ENCODE measurements at places on chromosomes 5 and 9.
A peak's percentile ranks its signal among the peaks of the same experiment; 100 is the strongest.

DNA sequence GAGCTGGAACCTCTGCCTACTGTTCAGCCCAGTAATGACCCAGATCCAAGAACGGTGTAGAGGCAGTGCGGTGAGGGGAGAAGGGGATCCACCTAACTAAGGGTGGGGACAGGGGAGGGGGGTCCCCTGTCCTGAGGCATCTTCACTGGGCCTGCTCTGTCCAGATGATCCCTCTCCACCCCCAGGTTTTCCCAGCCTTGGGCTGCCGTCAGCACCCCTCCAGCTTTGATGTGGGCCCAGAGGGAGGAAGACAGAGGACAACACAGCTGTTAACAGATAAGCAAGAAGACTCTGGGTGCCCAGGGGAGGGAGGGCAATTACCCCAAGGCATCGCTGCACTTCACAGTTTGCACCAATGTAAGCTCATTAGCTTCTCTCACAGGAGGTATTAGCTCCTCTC lies 19.3 kb downstream of the BICD2 start:
- no peak for DNase-seq

- no peak for DNase-seq
These were observed 96.8 kb downstream of the TRIO start for GRCh38 chr5:14239951-14240350.

DNA sequence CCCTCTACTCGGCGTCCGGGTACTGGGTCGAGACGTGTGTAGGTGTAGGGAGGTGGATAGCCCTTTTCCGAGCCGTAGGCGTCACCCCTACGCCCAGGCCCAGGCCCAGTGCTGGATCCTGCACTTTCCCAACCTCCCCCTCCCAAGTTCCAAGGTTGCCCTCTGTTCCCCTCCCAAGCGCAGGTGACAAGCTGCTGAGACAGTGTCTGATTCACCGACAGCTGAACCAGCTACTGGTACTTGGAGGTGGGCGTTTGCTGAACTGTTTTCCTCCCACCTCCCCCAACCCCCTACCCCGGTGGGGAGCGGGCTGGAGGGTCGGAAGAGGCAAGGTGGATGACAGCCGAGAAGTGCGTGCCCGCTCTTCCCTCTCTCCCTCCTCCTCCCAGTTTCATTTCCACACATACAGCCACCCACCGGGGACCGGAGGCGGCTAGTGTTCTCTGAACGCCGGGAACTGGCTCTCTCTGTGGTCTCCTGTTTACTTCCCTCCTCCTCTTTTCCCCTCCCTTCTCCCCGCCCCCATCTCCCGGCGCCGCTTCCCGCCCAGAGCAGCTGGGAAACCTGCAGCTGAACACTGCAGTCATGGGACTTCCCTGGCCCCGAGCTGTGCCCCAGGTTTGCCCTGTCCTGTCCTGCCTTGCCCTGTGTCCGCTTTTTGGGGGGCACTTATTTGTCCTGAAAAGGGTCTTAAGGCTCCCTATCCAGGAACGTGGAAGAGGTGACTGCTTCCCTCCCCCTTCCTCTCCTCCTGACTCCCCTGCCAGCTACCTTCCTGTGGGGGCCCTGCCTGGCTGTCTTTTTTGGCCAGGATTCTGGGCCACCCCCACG lies 6.2 kb upstream of the KLF9 start:
- peak; percentile 85 for DNase-seq

GRCh38 chr5:110702300-110702699 lies 24.2 kb downstream of the TMEM232 start:
- no peak for DNase-seq

DNA sequence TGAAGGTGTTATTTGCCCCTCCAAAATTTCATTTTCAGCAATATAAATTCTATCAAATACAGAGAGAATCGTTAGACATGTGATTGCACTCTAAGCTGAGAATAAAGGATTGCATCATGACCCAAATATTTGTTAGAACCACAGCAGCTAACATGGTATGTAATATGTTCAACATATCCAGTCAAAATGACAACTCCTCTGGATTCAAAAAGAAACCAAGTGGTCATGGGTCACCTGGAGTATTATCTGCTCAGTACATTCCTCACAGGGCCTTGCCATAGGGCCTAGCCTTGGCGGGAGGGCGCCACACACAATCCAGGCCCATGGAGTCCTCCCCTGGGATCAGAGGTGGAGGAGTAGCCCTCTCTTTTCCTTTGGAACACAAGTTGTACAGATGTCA lies 179.2 kb downstream of the HSD17B3 start:
- DNase-seq = no peak

GRCh38 chr5:72487177-72487576 lies 20.0 kb downstream of the ZNF366 start:
- DNase-seq = no peak

All from NCI-H1694 treated with DMSO at 0.1 percent for 48 hours (cell line).